ENCODE measurements at places on chromosomes 16 and 17. TPM values are rescaled to one million over a fixed set of nuclear protein-coding genes. Genes with fewer than 3 reads are reported as not detected.

Gene SARM1
- 4.7 TPM for total RNA-seq

- no peaks in the 10 kb centered on the region for H3K36me3 ChIP-seq
- 0 out of 2 replicates have a peak overlapping the region, but pooled peaks have one; percentile 24 for H3K4me3 ChIP-seq
- H3K4me1 ChIP-seq, result peaks cover 7% of the 10 kb centered on the region
- H3K27me3 ChIP-seq, result no peaks in the 10 kb centered on the region
- DNase-seq, result peak; percentile 50
- no peak overlapping the region for H3K27ac ChIP-seq
Observed at GRCh38 chr16:80526418-80527061, 14.3 kb upstream of the DYNLRB2 start.

Gene CD79B
- total RNA-seq, result 3.2 TPM

GRCh38 chr16:61544165-61544564 lies 492.1 kb downstream of the CDH8 start:
- no peak overlapping the region for H3K4me3 ChIP-seq
- H3K36me3 ChIP-seq, result no peaks in the 10 kb centered on the region
- H3K4me1 ChIP-seq, result peaks cover 15% of the 10 kb centered on the region
- H3K27me3 ChIP-seq, result no peaks in the 10 kb centered on the region
